Fibroblast of the aortic adventitia (primary cell): ENCODE measurements at places on chromosomes 6 and 20. TPM values are rescaled to one million over a fixed set of nuclear protein-coding genes. Genes with fewer than 3 reads are reported as not detected.

GRCh38 chr6:57305761-57306160, 11.7 kb upstream of the PRIM2 start:
- DNase-seq: peak; percentile 83

DNA sequence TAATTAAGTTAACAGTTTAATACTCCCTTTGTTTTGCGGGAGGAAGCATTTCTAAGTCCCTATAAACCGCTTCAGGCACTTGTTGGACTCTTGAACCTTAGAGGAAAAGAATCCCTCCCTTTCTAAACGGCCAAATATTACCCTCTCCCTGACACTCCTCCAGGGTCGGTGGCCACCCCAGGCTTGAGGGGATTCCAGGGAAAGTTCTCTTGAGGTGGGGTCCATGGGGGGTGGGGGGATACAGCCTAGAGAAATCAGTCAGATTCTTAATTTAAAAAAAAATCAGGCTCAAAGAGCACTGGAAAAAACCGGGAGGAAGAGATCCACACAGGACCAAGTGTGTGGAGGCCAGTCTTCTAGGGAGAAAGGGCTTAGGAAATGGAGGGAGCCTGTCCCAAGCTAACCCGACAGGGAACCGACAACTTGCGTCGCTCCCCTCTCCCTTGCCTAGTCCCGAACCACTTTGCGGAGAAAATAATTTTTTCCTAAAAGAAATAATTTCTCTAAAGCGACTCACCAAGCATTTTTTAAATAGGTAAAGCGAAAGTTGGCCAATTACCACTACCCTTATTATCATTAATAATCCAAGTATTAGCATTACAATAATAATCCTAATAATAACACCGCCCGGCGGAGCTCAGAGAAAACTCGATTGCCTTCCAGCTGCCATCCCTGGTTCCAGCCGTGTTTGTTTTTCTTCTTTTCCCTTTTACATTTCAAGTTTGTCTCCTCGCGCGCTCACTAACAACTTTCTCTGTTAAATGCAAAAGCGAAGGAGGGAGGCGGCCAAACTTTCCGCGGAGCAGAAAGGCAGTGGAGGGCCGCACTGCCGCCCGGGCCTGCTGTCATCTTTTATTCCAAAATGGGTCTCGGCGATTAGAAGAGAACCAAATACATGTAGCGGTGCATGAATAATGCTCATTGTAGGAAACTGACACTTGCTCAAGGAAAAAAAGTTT, 4.8 kb downstream of the NR2E1 start:
- DNase-seq: no peak

- DNase-seq: peak; percentile 86
Observed at GRCh38 chr6:142112451-142113061, 20.2 kb upstream of the GJE1 start.

DNA sequence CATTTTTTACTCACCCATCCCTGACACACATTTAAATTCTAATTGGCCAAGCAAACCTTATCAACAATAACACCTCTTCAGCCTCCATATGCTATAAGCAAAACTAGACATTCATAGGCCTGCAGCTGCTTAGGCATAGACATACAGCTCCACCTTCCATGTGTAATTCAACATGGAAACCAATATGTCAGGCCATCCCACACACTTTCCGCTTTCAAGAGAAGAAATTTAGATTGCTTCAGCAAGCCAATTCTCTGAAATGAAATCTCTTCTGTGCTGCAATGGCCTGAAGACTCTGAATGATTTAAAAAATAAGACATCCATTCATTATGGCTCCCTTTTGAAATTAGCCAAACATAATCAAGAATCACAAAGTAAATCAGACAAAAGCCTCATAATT, 4.5 kb upstream of the RAB22A start:
- no peak for DNase-seq

The ARID1B gene
- total RNA-seq: 47.7 and 55.9 TPM in 2 replicates

The AIF1 gene
- total RNA-seq: not detected in 2 replicates
